Activated CD8-positive, alpha-beta T cell treated with anti-CD3 and anti-CD28 coated beads, Interleukin-2, amount 10 ng/mL, durations not matched to agents 7 days and 5 days (primary cell): ENCODE measurements at places on chromosomes 5 and 9.
A peak's percentile ranks its signal among the peaks of the same experiment; 100 is the strongest.

- peak; percentile 72 for DNase-seq
Measured at GRCh38 chr5:116947691-116948528, 373.3 kb upstream of the SEMA6A start.

- DNase-seq: no peak
Measured at GRCh38 chr5:37272511-37272910, 23.3 kb upstream of the CPLANE1 start.

- DNase-seq: no peak
Measured at GRCh38 chr5:73686912-73687311, 60.9 kb downstream of the ARHGEF28 start.

GRCh38 chr9:79446523-79447307 is 125.0 kb upstream of the TLE4 start:
- no peak for DNase-seq

GRCh38 chr9:19283072-19283710 is 52.7 kb downstream of the DENND4C start:
- no peak for DNase-seq

DNA sequence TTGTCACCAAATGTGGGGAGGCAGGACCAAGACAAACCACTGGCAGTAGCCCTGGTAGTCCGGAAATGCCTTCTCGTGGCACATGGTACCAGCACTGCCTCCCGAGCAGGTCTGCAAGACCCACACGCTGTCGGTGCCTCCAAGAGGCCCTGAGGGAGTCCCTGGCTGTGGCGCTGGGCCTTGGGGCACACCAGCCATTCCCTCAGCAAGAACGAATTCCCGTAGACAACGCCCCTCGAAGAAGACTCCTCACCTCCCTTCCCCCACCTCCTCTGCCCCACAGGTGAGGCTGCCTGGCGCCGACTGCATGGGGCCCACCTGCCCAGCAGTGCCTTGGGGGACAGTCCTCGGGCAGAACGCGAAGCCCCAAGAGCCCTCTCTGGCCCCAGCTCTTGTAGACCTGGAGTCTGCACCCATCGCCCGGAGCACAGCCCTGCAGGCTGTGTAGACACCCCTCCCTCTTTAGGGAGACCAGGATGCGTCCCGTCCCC is 56.0 kb downstream of the EXD3 start:
- DNase-seq: no peak

DNA sequence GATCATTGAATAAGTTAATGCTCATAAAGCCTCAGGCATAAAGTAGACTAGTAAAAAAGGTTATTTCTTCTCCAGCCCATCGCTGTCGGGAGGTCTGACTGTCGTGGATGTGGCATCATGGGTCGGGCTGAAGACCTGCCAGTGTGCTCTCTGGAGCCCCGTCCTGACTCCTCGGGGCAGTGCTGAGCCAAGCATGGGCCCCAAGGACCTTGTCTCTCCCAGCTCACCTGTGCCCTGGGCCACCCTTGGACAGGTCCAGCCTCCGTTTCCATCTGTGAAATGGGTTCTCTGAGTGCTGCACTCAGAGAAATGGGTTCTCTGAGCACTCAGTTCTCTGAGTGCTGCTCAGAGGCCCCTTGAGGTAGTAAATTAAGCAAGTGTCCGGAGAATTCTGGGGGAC is 269.0 kb downstream of the GADD45G start:
- no peak for DNase-seq

DNA sequence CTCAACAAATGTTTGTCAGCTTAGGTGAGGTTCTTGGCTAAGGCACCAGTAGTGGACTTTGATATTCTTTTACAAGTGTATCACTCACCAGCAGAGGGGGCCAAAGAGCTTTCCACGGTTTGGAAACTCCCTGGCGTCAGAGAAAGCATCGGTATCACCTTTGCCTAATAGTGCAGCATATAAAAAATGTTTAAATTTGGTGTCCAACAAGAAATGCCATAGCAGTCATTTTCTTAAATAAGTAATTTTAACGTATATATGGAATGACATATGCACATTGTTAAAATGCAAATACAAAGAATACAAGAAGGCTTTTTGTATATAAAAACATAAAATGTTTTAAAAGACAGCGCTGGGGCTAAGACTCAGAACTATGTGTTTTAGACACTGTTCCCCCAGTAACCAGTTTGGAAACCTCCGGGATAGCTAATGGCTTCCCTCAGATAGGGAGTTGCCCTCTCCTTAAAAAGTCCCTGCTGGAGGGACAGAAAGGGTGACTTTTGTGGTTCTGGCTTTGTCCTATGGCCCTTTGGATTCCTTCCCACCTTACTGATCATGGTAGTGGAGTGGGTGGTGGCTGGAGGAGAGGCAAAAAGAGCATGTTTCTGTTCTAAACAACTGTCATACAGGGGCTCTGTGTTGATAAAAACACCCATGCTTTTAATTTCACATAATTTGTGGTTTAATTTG is 124.6 kb downstream of the GPBP1 start:
- peak; percentile 91 for DNase-seq

- DNase-seq: no peak
Measured at GRCh38 chr9:133071484-133072150, 9.8 kb downstream of the CEL start.

GRCh38 chr5:88536146-88536545 is 267.5 kb upstream of the TMEM161B start:
- no peak for DNase-seq

GRCh38 chr5:124735169-124735858 is 11.1 kb downstream of the ZNF608 start:
- DNase-seq: no peak

DNA sequence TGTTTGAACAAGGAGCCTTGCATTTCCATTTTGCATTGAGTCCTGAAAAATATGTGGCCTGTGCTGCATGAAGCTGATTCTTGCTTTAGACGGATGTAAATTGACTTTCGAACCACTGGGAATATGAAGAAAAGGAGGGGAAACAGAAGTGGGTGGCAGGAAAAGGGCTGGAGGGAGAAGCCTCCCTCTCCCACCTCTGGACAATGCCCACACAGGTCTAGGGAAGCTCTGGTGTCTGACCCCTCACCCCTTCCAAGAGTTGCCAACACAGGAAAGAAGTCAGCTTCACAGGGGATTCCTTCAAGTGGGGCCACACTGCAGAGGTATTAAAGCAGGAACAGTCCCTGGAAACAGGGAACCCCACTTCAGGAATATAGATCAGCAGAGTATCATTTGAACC is 52.2 kb downstream of the ZNF366 start:
- no peak for DNase-seq

DNA sequence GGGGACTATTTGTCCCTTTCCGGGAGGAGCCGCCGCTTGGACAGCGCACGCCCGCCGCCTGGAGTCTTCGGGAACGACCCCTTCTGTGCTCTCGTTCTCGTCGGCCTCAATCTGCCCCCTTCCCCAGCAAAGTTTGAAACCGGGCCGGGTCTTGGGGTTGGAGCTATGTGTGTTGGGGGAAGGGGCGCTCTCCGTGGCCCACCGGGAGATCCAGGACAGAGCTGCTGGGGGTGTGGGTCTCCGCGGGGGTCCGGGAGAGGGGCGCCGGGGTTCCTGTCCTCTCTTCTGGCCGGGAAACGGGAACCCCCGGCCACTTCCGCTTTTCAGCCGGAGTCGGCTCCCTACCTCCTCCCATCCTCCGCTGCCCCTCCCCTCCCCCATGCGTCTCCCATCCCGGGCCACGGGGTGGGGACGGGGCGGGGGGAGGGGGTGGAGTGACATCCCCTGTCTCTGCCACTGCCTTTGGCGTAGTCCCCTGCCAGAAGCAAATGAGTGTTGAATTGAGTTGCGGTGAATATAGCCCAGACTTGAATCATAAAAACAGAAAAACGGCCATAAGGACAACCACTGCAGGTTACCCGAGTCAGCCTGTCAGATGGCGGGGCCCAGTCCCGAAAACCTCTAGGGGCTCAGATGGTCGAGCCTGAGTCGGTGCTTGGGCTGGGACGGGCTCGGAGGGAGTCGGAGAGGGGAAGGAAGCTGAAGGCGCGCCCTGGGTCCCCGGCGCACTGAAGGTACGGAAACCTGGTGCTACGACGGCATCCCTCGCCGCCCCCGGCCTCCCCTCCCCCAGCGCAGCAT is 1.1 kb downstream of the CPLX2 start:
- DNase-seq: no peak
